Right ventricle myocardium inferior (tissue), 1 donor: ENCODE measurements at places on chromosomes 13 and 19. TPM values are rescaled to one million over a fixed set of nuclear protein-coding genes. Genes with fewer than 3 reads are reported as not detected.

NPHS1 gene
- total RNA-seq = not detected

- DNase-seq = no peak
Measured at GRCh38 chr19:3599776-3600187, 6.9 kb downstream of the TBXA2R start.

DNA sequence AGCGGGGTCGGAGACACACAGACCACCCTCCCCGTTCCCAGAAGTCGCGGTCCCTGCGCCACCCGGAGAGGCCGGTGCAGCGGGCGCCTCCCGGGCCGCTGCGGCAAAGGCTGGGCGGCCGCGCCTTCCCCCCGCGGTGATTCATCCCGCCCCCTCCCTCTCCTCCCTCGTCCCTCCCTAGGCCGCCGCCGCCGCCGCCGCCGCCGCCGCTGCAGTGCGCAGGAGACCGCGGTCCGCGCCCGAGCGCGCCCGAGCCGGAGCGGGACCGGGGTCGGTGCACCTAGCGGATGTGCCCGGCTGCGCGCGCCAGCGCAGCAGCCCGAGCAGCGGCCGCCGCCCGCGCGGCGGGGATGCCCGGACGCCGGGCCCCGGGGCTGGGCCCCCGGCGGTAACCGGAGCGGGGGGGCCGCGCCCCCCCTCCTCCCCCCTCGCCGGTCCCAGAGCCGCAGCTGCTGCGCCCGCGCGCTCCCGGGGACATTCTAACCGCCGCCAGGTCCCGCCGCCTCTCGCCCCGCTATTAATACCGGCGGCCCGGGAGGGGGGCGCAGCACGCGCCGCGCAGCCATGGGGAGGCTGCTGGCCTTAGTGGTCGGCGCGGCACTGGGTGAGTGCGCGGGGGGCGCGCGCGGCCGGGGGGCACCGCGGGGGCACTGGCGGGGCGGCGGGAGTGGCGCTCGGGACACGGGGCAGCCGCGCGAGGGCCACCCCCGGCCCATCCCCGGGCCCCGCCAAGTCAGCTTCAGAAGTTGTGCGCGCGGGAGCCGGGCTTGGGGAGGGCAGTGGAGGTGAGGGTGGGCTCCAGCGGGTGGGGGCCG is at the start of gene SCN1B:
Gene SCN1B, plus strand, starts transcription at position 214 of the 815 bp plus-strand sequence. Its CDS starts 351 bp downstream, at position 565.
- DNase-seq = peak; percentile 82

KRTDAP gene
- total RNA-seq = not detected

DNA sequence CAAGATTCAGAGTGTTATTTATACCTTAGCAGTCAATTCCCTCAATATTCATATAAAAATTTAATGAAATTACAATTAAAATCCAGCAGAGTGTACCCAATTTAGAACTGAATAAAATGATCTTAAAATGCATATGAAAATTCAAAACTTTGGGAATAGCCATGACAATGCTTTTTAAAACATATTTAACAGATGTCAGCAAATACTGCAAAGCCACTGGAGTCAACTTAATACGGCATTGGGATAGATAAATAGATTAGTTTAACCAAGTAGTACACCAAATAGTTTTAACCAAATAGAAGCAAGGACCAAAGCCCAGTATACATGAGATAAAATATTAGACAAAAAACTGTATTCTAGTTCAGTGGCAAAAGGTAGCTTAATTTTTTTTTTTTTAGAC is 79.8 kb downstream of the TNFSF13B start:
- no peak for DNase-seq

DNA sequence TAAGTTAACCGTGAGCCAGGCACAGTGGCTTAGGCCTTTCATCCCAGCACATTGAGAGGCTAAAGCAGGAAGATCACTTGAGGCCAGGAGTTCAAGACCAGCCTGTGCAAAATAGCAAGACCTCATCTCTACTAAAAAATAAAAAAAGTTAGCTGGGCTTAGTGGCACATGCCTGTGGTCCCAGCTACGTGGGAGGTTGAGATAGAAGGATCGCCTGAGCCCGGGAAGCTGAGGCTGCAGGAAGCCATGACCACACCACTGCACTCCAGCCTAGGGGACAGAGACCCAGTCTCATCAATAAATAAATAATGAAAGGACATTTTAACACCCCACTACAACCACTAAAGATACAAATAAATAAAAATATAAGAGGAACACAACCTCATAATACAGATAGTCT is 21.6 kb downstream of the LSM14A start:
- no peak for DNase-seq

GRCh38 chr19:2848616-2849015 is 7.3 kb downstream of the ZNF555 start:
- no peak for DNase-seq

SPIB gene
- not detected for total RNA-seq

GRCh38 chr13:40096357-40096901 is 441.0 kb downstream of the COG6 start:
- DNase-seq = no peak

GRCh38 chr13:51342706-51343105 is 3.2 kb downstream of the SERPINE3 start:
- DNase-seq = no peak

GRCh38 chr19:49117677-49118564 is 1.0 kb downstream of the C19orf73 start:
- DNase-seq = no peak

GRCh38 chr19:29328586-29328985 is 115.6 kb upstream of the UQCRFS1 start:
- no peak for DNase-seq

DNA sequence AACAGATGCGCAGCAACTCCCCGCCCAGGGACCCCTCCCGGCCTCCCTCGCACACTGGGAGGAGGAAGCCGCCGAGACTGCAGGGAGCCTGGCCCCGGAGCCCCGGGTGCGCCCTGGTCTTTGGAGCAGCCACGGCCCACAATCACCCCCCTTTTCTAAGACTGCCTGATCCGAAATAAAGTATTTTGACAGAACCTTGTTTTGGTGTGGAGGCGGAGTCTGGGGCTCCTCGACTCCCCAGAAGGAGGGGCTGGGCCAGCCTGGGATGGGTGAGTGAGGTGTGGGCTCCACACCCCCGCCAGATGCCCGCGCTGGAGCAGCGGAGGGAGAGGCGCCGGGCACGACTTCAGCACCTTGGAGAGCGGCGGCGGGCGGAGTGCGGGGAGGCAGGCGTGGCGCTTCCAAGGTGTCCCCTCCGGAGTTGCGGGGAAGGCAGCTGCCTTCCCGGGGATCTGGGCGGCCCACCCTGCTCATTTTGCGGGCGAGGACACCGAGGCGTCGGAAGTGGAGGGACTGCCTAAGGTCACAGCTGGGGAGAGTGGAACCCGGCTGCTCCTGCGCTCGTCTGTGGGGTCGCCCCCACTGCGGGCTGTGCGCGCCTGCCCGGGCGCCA is 9.4 kb downstream of the SIRT6 start:
- no peak for DNase-seq

DNA sequence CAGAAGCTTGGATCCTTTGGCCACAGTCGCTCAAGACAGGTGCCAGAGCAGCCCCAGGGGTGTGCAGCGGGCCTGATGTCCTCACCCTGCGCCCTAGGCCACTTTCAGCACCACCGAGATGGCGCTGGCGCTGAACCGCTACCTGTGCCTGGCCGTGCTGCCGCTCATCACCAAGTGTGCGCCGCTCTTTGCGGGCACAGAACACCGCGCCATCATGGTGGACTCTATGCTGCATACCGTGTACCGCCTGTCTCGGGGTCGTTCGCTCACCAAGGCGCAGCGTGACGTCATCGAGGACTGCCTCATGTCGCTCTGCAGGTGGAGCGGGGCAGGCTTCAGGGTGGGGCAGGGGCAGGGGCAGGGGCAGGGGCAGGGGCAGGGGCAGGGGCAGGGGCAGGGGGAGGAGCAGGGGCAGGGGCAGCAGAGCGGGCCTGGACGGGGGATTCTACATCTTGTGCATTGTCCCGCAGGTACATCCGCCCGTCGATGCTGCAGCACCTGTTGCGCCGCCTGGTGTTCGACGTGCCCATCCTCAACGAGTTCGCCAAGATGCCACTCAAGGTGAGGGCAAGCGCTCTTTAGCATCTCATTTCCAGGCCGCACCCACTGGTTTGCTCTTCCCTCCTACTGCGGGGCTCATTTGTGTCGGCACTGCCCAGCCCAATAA is 69.1 kb downstream of the RYR1 start:
- DNase-seq = no peak

DNA sequence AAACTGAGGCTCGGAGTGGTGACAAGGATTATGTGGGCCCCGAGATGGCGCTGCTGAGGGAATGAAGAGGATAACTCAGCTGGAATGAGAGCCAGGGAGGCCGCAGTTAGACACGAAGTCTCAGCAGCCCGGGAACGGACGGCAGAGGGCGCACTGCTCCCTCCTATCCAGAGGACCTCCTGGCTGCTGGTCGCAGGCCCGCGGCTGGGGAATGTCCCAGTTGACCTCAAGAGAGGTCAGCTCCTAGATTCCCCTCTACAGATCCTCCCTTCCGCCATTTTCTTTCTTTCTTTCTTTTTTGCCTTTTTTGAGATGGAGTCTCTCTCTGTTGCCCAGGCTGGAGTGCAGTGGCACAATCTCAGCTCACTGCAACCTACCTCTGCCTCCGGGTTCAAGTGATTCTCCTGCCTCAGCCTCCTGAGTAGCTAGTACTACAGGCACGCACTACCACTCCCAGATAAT is 24.1 kb upstream of the ASPDH start:
- DNase-seq = peak; percentile 82

- no peak for DNase-seq
Measured at GRCh38 chr19:17294051-17294891, 9.0 kb downstream of the ABHD8 start.

POU2F2 gene
- total RNA-seq = 1.5 TPM

DNA sequence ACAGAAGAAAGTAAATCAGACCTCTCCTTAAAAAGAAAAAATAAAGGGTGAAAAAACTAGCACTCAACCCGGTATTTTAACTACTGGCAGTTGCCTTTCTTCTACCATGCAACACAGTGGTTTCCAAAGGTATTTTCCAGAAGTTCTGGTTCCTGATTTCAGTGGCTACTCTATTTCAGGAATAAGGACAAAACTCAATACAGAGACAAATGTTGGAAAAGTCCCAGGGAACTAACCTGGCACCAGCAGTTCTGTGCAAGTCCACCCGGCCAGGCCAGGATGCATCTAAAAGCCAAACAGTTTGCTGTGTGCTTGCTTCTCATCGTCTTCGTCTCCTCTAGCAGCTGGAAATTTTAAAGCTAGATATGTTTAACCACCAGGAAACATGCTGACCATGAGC is 52.5 kb downstream of the FOXO1 start:
- no peak for DNase-seq

DNA sequence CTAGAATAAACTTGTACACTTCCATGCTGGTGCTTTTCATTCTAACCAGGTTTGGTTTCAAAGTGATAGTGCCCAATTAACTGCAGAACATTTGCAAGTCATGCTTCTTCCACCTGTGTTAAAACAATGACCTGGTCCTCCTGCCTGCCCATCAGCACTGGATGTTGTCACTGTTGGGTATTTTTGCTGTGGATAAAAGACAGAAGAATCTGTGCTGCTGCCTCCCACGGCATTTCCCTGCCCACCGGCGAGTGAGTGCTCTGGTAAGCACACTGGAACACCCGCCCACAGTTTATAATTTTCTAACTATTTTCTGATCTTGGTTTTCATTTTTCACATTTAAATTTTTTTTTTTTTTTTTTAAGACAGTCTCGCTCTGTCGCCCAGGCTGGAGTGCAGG is 2.3 kb upstream of the AKAP8 start:
- no peak for DNase-seq
